Cortex of kidney (tissue), 1 donor: ENCODE measurements at places on chromosomes 6 and 20.

GRCh38 chr6:21201187-21201586 is 392.4 kb upstream of the SOX4 start:
- no peak for DNase-seq

DNA sequence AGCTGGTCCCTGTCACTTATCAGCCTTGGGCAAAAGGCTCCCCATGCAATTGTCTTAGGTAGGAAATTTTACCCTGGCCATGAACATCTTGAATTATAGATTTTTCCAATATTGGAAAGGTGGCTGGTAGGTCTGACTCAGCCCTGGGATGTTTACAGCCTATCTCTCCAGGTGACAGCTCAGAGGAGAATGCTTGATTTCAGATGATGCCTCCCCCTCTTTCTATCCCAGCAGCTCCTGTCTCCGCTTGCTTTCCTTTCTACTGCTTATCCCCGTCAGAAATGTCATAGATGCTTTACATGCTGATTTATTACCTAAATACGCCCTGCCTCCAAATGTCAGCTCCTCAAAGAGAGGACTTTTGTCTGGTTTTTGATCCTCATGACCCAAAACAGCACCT is 109.6 kb downstream of the NFATC2 start:
- DNase-seq: no peak

DNA sequence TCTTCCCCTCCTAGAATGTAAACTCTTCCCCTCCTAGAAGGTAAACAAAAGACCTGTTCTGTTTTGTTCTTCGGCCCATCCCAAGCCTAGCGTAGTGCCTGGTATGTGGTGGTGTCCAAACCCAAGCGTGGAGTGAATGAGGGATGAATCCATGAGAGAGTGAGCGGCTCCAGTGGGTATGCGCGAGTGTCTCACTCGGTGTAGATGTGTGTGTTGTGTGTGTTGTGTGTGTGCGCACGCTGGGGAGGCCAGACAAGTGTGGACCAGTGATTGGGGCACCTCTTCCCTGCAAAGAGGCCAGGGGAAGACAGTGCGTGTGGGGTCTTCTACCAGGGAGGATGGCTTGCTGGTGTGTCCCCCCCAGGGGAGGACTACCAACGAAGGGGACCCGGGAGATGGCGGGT is 392 bp upstream of the SLC2A10 start:
- no peak for DNase-seq

DNA sequence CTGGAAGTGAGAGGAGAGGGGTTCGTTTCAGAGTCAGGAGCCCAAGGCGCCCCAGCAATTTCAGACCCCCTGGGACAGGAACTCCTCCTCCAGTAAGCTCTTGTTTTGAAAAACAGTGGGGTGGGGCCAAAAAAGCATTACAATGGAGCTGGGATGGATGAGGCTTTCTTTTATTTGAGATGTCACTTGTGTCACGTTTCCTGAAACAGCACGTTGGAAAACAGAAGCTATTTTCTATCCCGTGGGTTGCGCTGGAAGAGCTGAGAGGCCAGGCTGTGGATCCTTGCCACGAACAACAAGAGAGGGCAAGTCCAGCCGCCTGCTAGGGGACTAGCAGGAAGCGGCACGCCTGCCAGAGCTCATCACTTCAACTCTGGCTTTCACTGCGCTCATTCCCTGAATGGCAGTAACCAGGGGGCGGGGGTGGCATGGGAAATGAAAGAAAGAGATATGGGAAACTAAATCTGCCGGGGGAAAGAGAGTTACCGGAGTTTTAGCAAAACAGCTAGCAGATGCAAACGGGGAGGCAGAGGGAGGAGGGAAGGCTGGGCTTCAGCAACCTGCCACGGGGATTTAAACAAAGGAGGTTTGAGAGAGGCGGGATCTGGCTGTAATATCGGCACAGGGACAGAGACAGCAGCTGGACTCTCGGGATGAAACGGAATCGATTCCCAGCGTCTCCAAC is 34.6 kb downstream of the GCNT2 start:
- DNase-seq: no peak

GRCh38 chr20:58587467-58587866 is 63.6 kb upstream of the STX16 start:
- no peak for DNase-seq

DNA sequence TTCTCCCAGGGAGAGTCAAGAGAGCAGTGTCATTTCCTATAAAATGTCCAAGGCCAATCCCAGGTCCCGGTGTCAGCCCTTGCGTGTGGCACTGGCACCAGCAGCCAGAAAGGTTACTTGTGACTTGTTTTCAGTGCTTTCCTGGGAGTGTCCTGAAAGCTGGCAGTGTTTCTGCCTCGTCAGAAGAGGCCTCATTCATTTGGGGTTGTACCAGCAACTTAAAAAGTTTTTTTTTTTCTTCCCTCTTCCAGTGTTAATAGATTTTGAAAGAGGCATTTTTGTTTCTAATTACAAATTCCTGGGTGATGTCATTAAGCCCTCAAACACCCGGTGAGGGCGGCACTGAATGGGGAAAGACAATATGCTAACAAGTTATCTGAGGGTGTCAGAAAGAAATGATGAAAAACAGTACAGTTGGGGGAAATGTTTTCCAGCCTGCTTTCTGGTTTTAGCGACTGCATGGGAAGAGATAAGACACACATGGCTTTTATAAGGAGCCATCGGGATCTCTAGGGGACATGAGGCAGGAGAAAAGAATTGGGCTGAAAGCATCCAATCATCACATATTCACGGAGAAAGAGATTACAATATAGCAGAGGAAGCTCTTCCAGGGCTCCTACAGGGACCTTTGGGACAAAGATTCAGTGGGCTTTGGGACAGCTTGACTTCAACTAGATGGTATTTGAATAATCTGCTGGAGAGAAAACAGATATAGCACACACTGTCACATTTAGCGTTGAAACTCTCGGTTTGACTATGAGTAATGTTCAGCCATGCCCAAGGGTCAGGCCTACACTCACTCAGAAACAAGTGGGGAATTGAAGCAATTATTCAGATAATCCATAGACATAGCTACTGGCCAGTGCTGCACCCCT is 153.0 kb downstream of the BCAS1 start:
- no peak for DNase-seq

DNA sequence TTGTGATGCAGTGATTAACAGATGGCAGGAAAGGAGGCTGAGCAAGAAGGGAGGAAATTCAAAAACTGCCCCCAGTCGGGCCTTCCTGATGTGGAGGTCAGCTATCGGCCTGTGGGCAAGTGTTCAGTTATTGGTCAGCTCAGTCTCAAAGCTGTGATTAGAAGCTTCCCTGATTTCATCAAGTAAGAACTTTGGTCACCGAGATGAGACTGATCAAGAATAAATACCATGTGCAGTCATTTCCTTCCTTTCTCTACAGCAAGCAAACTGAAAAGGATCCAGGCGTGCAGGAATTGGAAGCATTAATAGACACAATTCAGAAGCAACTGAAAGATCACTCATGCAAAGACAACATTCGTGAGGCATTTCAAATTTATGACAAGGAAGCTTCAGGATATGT is 69.7 kb downstream of the EFHC1 start:
- no peak for DNase-seq

GRCh38 chr20:56371977-56372376 is 13.2 kb downstream of the FAM210B start:
- no peak for DNase-seq

- DNase-seq: no peak
Measured at GRCh38 chr6:29970711-29971110, 28.4 kb downstream of the HLA-A start.

DNA sequence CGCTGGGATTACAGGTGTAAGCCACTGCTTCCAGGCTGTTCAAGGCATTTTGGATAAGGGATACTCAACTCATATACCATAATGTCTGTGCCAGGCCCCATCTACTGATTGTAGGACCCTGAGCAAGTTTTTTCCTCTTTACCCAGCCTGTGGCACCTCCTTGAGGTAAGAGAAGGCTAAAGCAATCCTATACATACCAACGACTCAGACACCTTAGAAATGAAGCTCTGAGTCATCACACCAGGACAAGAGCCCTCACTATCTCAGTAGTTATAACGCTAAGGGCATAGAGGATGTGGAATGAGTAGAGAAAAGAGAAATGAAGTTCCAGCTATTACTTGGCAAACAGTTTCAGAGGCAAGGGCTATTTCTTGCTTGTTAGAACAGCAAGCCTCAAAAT is 16.9 kb downstream of the NDRG3 start:
- no peak for DNase-seq

GRCh38 chr20:62646851-62647520 is 4.7 kb downstream of the SLCO4A1 start:
- no peak for DNase-seq

GRCh38 chr20:53142225-53143127 is 170.3 kb downstream of the TSHZ2 start:
- no peak for DNase-seq

DNA sequence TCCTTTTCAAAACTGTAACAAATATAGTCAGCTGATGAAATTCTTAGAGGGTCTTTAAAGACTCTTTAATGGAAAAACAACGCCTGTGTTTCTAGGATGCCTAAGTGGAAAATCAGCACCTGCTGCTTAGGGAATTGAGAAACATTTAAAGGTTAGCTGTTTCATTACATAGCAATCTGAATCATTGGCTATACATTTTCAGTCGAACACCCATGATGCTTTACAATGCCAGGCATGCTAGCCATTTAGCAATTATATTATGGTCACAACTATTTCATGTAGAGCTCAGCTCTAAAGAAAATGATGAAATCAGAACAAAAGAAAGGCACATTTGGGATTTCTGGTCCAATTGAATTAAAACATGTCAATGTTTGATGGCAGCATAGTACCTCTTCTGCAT is 270.3 kb upstream of the SYNCRIP start:
- no peak for DNase-seq

DNA sequence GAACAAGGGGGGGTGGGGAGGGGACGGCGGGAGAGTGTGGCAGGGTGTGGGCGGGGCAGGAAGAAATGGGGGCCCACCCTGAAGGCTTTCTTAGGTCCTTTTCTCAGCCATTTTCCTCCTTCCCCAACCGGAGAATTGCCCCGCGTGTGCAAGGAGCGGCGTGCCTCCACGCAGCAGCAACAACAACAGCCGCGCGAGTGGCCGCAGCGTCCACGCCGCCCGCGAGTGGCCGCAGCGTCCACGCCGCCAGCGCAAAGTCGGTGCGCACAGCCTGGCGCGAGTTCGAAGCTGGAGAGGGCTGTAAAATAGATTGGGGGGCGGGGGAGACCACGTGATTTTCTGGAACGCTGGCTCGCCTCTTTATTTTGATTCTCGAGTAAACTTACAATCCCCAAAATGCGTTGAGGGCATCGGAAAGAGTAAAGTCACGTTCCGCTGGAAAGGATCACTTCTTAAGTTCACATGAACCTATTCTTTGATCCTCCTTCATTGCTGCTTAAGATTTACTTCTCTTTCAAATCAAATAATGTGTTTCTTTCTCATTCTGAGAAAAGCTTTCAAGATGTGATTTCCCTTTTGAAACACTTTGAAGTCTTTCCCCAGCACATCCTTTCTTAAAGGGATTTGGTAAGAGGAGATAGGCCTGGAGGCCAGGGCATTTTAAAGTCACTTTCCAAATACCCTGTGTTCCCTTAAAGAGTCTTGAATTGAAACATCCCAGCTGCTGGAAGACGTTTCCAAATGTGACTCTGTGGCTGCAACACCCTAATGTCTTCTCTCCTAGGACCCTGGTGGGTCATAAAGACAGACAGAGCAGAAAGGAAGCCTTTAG is 66.7 kb upstream of the ZNF217 start:
- no peak for DNase-seq

- no peak for DNase-seq
Measured at GRCh38 chr6:135810486-135810885, 41.0 kb upstream of the PDE7B start.

- no peak for DNase-seq
Measured at GRCh38 chr6:145270464-145270863, 464.9 kb downstream of the EPM2A start.

DNA sequence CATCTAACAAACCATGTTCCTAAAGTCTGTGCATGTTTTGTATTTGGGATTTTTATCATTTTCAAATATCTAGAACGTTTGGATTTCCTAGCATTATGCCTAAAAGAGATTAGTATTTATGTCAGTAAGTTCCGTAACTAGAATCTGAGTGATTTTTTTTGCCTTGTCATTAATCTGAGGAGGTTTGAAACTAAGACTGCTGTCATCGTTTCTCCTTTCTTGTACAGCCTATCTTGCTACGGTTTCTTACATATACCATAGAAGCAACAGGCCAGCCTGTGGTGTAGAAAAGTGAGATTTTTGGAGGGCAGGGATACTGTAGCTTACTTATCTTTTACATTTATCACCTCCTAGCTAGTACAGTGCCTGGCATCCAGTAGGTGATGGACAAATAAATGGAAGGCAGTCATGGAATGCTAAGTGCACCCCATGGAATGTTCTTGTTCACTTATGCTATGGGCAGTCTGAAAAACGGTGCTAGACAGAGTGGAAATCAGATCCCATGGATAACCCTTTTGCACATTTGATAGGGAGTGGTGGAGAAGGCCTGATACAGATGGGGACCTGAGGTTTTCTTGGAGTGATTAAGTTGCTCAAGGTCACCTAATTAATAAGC is 93.9 kb downstream of the ARID1B start:
- no peak for DNase-seq

GRCh38 chr20:34892671-34893070 is 16.3 kb downstream of the ACSS2 start:
- DNase-seq: no peak

DNA sequence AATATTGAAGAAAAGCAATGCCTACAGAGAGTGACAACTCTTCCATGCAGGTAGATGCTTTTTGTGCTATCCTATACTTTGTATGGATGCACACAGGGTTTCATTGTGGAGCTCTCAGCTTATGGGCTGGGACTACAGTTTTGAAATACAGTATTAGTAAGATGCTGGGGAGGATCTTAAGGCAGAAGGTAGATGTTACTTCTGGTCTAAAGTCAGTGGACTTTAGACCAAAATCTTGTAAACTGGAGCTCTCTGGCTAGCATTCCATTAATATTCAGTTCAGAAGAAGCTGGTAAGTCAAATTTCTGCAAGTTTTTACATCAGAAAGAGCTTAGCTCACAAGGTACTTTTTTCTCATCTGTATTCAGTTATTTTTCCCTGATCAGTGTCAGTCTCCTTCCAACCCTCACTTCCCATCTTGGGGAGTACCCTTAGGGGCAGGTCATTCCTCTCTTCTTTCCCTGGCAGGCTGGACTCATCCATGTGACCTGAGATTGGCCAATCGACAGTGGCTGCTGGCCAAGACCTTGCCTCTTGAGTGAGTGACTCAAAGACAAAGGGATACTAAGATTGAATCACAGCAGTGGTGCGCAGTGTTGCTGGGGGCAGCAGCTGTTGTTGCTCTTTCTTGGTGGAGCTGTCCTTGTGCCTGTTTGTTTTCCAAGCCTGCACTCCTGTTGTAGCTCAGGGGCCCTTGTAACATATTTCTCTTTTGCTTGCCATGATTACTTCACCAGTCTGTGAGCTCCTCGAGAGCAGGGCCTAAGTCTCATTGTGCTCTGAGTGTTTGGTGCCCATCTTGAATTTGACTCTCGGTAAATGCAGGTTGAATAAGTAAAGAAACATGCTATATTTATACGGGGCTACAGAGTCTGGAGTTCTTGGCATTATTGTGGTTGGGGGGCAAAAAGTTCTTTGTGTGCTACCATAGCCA is 2.8 kb upstream of the PHF20 start:
- DNase-seq: no peak

- DNase-seq: no peak
Measured at GRCh38 chr6:26024651-26025046, 62.0 kb downstream of the TRIM38 start.

GRCh38 chr20:50393990-50394561 is 116.1 kb upstream of the PTPN1 start:
- no peak for DNase-seq

GRCh38 chr20:53097791-53098190 is 125.6 kb downstream of the TSHZ2 start:
- DNase-seq: no peak
